ENCODE measurements at places on chromosomes 1 and 21. TPM values are rescaled to one million over a fixed set of nuclear protein-coding genes. Genes with fewer than 3 reads are reported as not detected.

HSD11B1 gene
- 8.0 TPM for total RNA-seq

RHBDL2 gene
- total RNA-seq = not detected

GRCh38 chr1:101566883-101567538, 330.2 kb downstream of the S1PR1 start:
- DNase-seq = no peak

GRCh38 chr1:88744142-88744541, 60.1 kb downstream of the PKN2 start:
- no peak for DNase-seq

DNA sequence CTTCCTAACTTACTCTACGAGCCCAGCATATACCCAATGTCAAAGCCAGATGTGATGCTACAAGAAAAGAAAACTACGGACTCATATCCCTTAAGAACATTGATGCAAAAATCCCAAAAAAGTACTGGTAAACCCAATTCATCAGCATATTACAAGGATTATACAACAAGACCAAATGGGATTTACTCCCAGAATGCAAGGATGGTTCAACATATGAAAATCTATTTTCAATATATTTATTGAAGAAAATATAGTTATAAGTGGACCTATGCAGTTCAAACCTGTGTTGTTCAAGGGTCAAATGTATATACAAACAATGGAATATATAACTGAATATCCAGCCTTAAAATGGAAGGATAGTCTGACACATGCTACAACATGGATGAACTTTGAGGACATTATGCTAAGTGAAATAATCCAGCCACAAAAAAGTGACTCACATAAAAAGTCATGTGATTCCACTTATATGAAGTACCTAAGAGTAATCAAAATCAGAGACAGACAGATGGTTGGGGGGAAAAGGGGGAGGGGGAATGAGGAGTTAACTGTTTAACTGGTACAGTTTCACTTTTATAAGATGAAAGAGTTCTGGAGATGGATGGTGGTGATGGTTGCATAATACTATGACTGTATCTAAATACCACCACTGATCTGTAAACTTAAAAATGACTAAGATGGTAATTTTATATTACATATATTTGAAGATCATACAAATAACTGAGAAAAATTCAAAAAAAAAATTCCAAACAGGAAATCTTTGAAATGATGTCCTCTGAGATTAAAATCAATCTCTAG, 3.7 kb upstream of the KLF18 start:
- no peak for DNase-seq

Measured in activated naive CD4-positive, alpha-beta T cell treated with anti-CD3 and anti-CD28 coated beads for 36 hours (primary cell).